Stimulated activated CD4-positive, alpha-beta T cell treated with anti-CD3 and anti-CD28 coated beads, Interleukin-12 subunit alpha, Interleukin-12 subunit beta, amount 100 ng/mL, for 24 hours (primary cell): ENCODE measurements at places on chromosomes 3 and 15.

GRCh38 chr15:34436956-34437442 lies 609 bp downstream of the GOLGA8A start:
- DNase-seq: peak; percentile 32

DNA sequence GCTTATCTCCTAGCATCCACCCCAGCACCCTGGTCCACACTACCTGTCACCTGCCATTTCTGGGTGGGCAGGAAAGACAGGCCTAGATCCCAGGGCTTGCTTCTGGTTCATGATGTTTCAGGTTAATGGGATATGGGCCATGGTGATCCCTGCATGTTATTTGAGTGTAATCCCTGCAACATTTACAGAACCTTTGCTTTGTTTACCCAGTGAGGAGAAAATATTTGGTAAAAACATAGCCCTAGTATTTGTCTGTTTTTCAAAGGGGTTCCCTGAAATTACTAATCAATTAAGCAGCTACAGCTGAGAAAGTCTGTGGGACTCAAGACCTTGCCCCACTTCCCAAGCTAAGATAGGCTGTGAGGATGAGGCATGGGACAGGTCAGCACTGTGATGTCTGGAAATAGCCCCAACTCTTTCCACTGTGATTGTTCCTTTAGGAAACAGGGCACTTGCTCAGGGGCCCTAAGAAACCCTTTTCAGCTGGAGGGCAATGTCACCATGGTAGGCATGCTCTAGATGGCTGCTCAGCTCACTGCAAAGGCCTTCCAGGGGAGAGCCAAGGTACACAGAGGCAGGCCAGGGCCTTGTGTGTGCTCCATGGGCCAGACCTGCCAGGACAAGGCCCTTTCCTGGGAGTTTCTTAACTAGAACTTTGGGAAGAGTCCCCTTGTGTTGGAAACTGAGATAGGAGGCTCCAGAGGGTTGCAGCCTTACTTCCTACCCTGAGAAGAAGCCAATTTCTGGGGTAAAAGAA lies 11.1 kb downstream of the TRANK1 start:
- no peak for DNase-seq

GRCh38 chr15:63998489-63998888 lies 47.8 kb downstream of the DAPK2 start:
- DNase-seq: no peak

DNA sequence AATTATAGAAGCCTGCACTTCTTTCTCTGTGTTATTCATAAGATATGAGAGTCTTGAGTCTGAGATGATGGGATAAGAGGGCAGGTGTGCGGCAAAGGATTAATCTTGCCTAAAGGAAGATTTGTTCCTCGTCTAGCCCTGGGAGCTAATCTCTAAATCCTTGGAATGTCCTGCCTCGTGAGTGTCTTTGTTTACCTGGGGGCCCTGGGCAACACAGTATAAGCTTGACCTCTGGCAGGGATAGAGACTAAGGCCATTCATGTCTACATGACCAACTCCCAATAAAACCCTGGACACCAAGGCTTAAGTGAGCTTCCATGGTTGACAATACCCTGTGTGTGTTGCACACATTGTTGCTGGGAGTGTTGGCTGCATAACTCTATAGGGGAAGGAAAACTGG lies 3.2 kb upstream of the AGBL1 start:
- DNase-seq: no peak

- no peak for DNase-seq
Measured at GRCh38 chr15:100926971-100927756, 8.0 kb downstream of the LRRK1 start.

GRCh38 chr15:70023064-70023768 lies 74.5 kb downstream of the TLE3 start:
- DNase-seq: no peak

- no peak for DNase-seq
Measured at GRCh38 chr15:73017987-73018386, 34.3 kb upstream of the NEO1 start.

DNA sequence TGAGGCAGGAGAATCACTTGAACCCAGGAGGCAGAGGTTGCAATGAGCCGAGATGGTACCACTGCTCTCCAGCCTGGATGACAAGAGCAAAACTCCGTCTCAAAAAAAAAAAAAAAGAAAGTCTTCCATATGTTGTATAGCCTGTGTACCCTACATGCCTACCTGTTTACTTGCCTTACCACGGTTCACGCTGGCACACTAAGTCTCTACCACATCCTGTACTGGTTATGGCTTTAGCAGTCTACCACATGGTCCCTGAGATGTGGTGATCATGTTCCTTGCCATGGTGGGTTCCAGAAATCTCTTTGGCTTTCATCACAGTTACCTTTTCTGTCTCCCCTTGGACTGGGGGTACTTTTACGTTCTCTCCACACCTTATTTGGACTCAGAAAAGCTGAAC lies 63.8 kb upstream of the TBC1D5 start:
- DNase-seq: no peak

DNA sequence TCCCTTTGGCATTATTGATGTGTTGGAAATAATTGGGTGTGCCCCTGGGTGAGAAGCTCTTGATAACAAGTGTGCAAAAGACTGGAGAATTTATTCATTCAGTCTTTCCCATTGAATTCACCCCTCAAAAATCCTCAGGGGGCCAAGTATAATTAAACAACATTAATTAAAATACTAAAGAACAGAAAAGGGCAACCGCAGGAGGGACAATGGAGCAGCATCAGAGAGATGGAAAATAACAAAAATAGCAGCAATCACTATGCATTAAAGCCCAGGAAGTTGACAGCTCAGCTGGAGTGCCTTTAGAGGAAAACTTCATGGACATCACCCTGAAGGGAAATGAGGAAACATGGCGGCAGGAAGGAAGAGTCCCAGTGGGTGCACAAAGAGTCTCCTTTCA lies 227.6 kb downstream of the MINAR1 start:
- no peak for DNase-seq

- DNase-seq: no peak
Measured at GRCh38 chr3:4149296-4149695, 153.9 kb upstream of the SETMAR start.

GRCh38 chr3:72441284-72441994 lies 406.8 kb downstream of the SHQ1 start:
- no peak for DNase-seq

DNA sequence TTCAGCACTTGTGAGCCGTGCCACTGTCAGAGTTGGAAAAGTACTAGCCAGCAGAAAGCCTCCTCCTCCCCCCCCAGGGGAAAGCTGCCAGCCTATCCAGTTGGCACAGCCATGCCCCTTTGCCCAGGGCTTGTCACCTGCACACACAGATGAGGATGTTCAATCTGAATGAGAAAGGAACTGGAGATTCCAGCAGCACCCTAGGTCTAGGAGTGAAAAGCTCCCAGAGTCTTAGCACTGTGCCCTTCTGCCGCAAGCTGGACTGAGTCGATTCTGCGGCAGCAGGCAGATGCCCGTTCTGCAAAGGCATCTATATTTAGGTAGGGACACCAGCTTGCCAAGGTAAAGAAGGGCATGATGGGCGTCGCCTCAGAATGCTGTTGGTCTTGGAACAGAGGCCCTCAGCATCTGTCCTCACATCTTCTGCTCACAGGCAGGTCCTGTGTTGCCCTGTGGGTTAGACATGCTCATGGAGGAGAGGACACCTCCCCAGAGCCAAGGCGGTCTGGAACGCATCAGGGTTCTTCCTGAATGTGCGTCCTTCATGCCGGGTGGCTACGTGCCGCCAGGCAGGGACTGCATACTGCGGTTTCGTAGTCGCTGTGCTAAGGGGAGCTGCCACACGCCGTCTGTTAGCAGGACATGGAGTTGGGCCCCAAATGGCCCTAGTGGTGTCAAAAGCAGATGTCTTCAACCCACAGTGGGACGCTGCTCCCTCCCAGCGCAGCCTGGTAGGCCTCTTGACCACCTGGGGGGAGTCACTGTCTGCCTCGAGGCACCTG lies 109.5 kb downstream of the VGLL4 start:
- DNase-seq: no peak

- no peak for DNase-seq
Measured at GRCh38 chr15:25832158-25832557, 31.0 kb downstream of the ATP10A start.

GRCh38 chr3:129829640-129830039 lies 63.9 kb downstream of the TMCC1 start:
- no peak for DNase-seq

GRCh38 chr15:96171853-96172296 lies 158.6 kb upstream of the NR2F2 start:
- DNase-seq: no peak

- no peak for DNase-seq
Measured at GRCh38 chr3:36525115-36525801, 145.0 kb downstream of the STAC start.

DNA sequence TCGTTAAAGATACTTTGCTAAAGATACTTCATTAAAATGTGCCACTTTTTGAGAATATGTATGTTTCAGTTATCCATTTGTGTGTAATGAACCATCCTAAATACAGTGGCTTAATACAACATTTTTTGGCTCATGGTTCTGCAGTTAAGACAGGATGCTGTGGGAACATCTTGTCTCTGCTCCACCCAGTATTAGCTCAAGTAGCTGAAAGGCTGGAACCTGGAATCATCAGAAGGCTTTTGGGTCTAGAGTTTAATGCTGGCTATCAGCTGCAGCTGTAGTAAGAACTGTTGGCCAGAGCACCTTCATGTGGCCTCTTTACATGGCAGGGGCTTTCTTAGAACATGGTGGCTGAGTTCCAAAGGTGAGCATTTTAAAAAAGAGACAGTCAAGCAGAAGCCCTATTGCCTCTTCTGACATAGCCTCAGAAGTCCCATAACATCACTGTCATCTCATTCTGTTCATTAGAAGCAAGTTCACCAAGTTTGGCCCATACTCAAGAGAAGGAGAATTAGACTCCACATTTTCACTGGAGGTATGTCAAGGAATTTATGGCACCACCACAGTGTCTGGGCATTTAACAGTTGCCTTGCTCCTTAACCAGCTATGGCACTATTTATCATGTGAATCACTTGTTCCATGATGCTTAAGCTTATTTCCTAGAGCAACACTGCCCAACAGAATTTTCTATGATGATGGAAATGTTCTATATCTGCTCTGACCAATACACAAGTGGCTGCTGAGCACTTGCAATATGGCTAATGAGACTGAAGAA lies 70.4 kb upstream of the PDZRN3 start:
- no peak for DNase-seq

DNA sequence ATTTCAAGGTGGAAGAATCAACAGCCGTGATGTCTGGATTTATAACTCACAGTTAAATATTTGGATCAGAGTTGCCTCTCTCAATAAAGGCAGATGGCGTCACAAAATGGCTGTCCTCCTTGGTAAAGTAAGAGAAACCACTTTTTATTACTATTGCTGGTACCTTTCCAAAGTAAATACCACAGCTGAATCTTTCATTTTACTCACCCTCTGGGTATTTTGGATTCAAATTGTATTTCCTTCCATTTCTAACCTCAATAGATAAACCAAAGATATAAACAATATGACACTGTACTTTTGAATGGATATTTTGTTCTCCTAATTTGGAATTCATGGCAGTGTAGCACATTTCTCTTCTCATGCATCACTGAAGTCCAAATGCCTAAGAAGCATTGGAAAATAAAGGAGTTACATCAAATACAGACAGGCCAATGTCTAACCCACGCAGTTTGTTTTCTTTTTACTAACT lies 29.5 kb downstream of the KLHL24 start:
- no peak for DNase-seq

GRCh38 chr3:185164428-185165217 lies 11.8 kb upstream of the C3orf70 start:
- DNase-seq: no peak

DNA sequence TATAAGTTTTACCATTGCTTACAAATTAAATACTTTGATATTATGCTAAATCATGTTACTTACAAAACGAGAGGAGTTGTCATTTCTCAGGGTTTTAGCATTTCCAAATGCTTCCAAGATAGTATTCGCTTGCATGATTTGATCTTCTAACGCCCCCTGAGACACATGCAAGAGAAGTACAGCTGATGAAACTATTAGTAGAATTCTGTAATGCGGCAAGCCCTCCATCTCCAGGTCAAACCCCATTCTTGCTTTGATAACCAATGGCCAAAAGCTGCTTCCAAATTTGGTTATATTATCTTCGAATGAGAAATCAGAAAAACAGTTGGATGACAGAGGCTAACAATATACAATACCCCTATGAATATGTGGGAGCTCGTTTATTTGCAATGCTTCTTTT lies 14.7 kb downstream of the MYH15 start:
- no peak for DNase-seq

DNA sequence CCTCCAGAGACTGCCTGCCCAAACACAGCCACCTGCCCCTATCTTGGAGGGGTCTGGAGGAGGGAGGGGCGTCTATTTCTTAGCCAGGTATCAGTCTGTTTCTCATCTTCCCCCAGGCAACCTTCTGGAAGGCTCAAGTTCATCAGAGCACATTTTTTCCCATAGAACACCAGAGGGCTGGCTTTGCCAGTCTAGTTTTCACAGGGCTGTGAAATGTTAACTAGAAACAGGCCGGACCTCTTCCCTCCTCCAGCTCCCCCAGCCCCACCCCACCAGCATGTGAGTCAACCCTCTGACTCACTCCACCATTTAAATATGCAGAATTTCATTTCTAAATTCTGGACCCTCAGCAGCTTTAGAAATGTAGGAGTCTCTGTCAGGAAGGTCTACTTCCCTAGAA lies 66.9 kb downstream of the SLCO2A1 start:
- no peak for DNase-seq

- DNase-seq: no peak
Measured at GRCh38 chr15:70284438-70285214, 186.9 kb upstream of the TLE3 start.

GRCh38 chr3:196868297-196868661 lies 559 bp downstream of the SENP5 start:
- no peak for DNase-seq

DNA sequence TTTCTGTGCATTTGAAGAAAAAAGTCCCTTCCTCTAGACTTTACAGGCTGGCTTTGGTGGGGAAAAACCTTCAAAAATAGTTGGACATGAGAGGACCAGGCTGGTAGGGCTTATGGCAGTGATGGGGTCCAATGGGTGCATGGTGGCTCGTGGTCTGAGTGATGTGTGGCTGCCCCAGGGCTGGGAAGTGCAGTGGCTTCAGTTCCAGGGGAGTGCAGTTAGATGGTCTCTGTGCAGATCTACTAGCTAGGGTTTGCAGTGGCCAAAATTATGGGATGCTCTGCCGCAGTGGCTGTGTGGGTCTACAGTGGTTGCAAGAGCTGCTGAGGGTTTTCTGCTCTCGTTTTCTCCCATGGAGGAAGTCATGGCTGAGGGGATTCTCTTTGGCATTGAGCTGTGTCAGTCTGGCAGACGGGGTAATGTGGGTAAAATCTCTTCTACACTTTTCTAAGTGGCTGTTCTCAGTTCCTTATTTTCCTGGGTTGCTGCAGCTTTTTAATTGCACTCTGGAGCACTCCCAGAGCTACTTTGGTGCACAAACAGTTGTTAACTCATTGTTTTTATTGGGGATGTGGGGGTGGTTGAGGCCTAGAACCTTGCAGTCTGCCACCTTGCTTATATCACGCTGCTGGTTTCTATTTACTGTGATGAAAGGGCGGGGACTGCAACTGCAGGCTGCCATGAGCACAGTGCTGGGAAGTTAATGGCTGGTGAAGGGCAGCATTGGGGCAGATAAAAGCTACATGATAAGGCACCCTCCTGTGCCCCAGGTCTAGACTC lies 1324.6 kb downstream of the NSUN3 start:
- no peak for DNase-seq

- DNase-seq: no peak
Measured at GRCh38 chr15:65630760-65631159, 9.0 kb downstream of the SLC24A1 start.

GRCh38 chr3:188979248-188979647 lies 192.5 kb upstream of the TPRG1 start:
- no peak for DNase-seq

- DNase-seq: no peak
Measured at GRCh38 chr3:195248281-195248680, 22.7 kb downstream of the XXYLT1 start.
